Cardiac muscle cell (in vitro differentiated cells and primary cell): ENCODE measurements at places on chromosomes 12 and 14. TPM values are rescaled to one million over a fixed set of nuclear protein-coding genes. Genes with fewer than 3 reads are reported as not detected.
A peak's percentile ranks its signal among the peaks of the same experiment; 100 is the strongest.

IAPP gene
- not detected in 2 replicates for polyA plus RNA-seq

- DNase-seq, result no peak
Observed at GRCh38 chr12:7207866-7208625, 18.6 kb downstream of the PEX5 start.

DNA sequence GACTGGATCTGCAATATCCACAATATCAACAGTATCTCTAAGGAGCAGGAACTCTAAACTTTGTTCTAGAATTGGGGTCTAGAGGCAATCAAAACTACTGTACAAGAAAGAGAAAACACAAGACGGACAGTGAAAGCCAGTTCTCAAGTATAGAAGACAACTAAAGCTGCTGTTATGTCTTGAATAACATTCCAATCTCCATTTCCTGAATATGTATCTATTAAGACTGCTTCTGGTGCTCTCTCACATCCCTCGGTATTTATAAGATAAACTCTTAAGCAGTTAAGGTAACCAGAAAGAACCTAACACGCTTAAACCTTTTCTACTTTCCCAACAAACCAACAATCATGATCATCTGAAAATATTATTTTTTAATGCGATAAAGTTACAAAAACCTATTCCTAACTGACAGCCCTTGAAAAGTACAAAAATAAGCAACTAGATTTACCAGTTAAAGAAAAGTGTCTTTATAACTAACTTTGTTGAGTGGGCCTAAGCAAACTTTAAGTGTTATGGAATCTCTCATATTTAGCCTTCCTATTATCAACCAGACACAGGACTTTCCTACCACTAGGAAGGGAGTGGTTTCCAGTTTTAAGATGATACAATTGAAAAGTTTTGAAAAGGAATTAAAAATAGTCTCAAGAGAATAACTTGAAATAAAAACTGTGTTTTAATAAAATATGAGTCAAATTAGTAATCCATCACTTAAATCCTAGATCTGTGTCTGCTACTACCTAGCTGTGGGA is 30.7 kb downstream of the NUMB start:
- no peak for DNase-seq

- DNase-seq, result no peak
Observed at GRCh38 chr12:105590571-105590970, 260.1 kb downstream of the C12orf75 start.

DNA sequence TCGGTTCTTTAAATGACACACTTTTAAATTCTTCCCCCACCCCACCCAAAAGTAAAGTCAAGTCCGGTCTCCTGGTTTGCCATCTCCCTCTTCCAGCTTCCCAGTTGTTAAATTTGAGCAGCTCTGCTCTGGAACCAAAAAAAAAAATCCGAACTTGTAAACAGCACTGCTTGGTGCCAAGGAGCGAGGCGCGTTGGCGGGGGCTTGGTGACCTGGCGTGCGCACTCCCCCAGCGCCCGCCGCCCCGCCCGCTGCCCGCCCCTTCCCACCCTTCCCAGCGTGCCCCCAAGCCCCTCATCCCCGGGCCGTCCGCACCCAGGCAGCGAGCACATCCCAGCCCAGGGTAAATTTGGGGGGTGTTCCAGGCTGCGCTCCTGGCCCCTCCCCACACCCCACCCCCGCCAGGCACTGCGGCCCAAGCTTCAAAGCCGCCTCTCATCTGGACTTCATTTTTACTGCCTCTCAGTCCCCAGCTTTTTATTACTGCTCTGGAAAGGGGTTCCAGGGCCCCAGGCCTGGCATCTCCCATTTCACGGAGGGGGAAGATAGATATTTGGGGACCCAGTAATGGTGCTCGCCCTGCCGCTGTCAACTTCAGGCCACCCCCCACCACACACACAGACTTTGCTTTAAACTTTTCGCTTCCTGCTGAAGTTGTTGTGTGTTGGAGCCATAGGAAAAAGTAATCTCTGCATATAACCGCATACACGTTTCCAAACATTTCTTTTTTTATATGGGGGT is 11.7 kb upstream of the ITGB7 start:
- no peak for DNase-seq

GRCh38 chr14:104429291-104429861 is 150.2 kb upstream of the C14orf180 start:
- no peak for DNase-seq

GRCh38 chr12:120668868-120669840 is 17.8 kb upstream of the MLEC start:
- peak; percentile 51 for DNase-seq

DNA sequence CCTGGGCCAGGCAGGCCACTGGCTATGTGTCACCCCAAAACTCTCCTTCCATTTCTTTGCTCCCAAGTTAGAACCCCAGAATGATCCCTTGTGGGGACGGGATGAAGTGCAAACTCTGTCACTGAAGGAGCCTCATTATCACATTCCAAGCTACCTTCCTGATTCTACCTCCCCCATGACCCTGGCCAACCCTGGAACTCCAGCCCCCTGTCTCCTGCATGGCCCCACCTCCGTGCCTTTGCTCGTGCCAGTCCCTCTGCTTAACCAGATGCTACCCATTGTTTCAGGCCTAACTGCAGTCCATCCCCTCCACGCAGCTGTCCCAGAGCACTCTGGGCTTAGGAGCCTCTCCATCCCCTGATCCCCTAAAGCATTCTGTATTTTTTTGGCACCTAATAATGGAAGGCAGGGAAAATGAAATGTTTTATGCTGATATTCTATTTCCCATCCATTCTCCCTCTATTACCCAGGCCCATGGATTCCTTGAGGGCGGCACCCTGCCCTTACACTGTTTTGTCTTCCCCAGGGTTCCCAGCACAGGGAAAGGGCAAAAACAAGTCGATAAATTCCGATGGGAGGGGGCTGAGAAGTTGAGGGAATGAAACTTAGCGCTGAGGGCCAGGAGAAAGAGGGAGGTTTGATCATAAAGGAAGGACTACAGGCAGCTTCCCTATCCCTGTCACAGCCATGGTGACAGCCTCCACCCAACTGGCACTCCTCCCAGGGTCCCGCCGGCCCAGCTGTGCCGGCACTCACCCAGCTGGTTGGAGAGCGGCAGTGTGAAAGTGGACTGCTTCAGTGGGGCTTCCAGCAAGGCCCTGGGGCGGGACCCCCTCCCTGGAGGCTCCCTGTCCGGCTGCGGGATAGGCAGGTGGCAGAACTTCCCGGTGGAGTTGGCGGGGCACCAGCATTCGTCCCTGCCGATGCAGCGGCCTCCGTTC is 58.1 kb downstream of the ISCA2 start:
- DNase-seq, result peak; percentile 7

- no peak for DNase-seq
Observed at GRCh38 chr14:31109257-31109656, 83.1 kb upstream of the STRN3 start.

GRCh38 chr14:63745858-63746425 is 18.1 kb upstream of the SGPP1 start:
- DNase-seq, result no peak

GRCh38 chr12:102824218-102824835 is 92.7 kb downstream of the PAH start:
- peak; percentile 37 for DNase-seq

DNA sequence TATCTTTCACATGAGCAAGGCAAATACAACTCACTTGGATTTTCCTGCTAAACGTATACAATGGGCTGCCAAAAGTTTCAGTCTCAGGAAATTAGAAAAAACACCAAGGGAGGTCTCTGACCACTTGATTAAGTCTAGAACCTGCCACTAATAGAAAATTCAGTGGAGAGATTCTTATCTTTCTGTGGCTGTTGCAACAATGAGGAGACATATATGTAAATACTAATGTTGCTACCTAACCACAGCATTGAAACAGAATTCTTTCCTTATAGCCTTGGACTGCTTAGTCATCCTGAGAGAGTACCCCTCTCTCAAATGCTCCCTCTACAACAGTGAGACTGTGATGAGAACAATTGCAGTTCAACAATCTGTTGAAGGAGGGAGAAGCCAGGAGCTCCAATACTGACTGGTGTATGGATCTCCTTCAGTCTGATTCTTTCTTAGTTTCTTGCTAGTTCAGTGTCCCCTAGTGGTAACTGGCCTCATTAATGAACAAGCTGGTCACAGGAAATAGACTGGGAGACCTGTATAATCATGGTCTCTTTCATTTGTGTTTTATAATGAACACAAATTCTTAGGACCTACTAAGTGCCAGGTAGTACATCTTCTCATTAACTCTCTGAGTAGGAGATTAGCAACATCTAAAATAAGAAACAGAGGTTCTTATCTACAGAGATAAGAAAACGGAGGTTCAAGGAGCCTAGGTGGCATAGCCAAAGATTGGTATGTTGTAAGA is 164.5 kb downstream of the SLC38A4 start:
- peak; percentile 78 for DNase-seq
